Tibial nerve (tissue), 4 donors: ENCODE measurements at places on chromosomes 7 and 10.

DNA sequence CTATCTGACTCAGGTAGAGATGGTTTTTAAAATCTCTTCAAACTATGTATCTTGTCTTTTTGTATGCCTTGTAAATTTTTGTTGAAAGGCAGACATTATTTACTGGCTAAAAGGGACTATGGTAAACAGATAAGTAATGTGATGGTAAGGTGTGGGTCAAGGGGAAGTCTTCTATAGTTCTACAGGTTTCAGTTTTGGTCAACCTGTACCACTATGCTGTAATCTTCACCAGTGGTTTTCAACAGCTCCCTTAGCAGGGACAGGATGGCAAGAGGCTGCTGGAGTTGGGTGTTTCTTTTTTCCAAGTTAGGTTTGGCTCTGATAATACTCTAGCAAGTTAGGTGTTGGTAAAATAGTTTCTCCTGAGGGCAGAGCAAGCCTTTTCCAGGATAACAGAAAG lies 32.7 kb upstream of the FZD8 start:
- DNase-seq: no peak

GRCh38 chr10:56298941-56299340 lies 62.1 kb downstream of the ZWINT start:
- no peak for DNase-seq

DNA sequence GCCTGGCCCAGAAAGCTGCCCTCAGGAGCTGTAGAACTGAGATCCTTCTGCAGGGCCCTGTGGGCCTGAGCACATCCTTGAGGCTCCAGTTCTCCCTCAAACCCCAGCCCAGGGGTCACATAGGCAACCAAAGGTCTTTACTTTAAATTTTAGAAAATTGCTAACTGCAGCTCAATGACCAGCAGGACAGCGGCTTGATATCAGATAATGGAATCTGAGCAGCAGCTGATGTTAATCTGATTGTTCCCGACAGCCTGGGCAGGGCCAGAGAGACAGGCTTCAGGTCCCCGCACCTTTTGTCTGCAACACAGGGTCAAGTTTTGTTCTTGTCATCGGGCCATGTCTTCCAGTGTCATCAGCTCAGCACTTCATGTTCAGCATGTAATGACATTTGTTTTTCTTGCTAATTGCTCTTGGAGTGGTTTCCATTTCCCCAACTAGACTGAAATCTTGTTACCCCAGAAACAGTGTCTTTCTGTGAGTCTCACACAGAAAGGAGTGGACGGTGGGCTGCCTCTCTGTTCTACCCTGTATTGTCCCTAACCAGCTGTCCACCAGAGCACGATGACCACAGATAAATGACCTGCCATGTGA lies 91.0 kb downstream of the PAXIP1 start:
- no peak for DNase-seq

- DNase-seq: no peak
Measured at GRCh38 chr7:21338728-21339164, 89.1 kb upstream of the SP4 start.

- DNase-seq: no peak
Measured at GRCh38 chr7:114711241-114711640, 210.7 kb upstream of the MDFIC start.

DNA sequence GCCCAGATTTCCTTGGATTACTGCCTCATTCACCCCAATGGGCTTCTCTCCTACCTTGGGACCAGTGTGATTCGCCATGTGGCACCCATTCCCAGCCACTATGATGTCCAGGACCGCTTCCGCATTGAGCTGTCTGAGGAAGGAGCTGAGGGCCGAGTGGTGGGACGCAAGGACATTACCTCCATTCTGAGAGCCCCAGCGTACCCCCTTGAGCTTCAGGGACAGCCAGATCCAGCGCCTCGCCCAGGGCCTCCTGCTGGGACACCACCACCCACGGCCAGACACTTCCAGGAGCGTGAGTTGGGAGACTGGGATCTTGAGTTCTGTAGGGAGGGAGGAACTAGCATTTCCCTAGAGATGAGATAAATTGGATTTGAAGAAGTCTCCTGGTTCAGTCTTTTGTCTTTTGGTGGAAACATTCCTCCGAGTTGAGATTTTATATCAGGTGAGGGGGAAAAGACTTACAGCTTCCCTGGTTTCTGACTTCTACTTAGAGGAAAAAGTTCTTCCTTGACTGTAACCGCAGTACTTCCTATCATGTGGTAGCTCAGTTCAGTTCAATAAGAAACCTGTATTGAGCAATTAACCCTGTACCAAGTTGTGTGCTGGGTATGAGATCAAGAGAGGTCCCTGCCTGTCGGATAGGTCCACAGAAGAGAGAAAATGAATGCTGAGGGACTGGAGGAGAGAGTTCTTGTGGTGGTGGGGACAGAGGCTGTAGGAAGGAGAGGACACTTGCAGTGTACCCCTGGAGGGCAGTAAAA lies 1.3 kb downstream of the MOSPD3 start:
- no peak for DNase-seq

DNA sequence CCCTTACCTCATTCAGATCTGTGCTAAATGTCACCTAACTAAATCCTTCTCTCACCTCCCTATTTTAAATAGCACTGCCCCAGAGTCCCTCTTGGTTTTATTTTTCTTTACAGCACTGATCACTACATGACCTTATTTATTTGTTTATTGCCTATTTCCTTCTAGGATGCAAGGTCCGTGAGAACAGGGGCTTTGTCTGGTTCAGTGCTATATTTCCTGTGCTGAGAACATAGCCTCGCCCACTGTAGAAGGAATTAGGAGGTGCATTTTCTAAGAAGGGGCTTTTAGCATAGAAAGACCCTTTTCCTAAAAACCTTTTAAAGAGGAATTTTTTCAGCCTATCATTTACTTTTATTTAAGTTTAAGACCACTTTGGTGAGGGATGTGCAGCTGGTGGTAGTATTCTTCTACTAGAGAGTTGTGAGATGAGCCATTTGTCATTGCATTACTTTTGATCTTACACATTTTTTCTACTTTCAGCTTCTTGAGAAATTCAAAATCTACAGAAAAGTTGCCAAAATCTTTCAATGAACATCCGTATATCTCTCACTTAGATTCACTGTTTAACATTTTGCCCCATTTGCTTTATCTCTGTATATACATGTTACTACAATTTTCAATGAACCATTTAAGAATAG lies 13.5 kb upstream of the PCGF5 start:
- no peak for DNase-seq

- DNase-seq: no peak
Measured at GRCh38 chr10:64762861-64763260, 1241.7 kb downstream of the REEP3 start.

GRCh38 chr7:46360811-46361210 lies 439.7 kb upstream of the IGFBP3 start:
- no peak for DNase-seq

GRCh38 chr10:73806176-73806950 lies 5.0 kb downstream of the NDST2 start:
- DNase-seq: no peak

GRCh38 chr7:158705234-158705850 lies 738 bp upstream of the NCAPG2 start:
- DNase-seq: no peak

DNA sequence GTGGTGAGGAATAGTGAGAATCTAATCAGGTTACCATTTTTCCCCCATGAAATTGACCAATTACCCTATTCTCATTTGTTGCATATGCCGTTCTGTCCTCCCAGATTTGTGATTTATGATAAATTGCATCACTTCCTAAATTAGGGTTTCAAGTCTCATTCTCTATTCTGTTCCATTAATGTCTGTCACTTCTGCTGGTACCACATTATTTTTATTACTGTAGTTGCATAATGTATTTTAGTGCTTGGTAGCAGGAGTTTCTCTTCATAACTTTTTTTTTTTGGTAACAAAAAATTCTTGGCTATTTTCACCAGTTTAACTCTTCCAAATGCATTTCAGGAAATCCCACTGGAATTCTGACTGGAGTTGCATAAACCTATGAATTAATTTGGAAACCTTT lies 44.0 kb upstream of the FAM133B start:
- DNase-seq: no peak

DNA sequence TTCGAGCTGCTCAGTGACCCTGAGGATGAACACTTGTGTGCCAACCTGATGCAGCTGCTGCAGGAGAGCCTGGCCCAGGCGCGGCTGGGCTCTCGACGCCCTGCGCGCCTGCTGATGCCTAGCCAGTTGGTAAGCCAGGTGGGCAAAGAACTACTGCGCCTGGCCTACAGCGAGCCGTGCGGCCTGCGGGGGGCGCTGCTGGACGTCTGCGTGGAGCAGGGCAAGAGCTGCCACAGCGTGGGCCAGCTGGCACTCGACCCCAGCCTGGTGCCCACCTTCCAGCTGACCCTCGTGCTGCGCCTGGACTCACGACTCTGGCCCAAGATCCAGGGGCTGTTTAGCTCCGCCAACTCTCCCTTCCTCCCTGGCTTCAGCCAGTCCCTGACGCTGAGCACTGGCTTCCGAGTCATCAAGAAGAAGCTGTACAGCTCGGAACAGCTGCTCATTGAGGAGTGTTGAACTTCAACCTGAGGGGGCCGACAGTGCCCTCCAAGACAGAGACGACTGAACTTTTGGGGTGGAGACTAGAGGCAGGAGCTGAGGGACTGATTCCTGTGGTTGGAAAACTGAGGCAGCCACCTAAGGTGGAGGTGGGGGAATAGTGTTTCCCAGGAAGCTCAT lies 1.1 kb downstream of the DDIT4 start:
- peak; percentile 72 for DNase-seq

DNA sequence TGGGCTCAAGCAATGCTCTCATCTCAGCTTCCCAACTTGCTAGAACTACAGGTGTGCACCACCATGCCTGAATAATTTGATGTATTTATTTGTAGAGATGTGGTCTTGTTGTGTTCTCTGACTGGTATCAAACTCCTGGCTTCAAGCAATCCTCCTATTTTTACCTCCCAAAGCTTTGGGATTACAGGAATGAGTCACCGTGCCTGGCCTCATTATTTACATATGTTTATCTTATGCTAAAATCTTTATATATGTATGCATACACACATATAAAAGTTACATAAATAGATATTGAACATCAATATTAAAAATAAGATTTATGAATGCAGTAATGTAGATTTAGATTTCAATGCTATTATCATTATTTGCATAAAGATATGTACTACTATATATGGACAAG lies 1634.5 kb upstream of the LRRTM3 start:
- DNase-seq: no peak

DNA sequence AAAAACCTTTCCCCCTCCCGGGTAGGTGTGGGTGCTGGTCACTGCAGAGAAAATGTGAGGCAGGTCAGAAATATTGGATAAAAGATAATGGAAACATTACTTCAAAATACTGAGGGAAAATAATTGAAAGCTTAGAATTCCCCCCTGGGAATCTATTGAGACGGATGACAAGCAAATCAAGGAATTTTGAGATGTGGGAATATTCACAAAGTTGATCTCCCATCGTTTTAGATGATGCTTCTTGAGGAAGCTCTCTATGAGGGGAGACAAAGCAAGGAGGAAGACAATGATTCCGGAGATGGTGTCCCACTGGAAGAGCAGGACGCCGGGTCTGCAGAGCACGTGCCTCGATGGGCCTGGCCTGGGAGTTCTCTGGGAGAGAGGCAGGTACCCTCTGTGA lies 211.0 kb downstream of the WDR37 start:
- DNase-seq: no peak

- no peak for DNase-seq
Measured at GRCh38 chr7:23404546-23405239, 65.6 kb downstream of the IGF2BP3 start.

DNA sequence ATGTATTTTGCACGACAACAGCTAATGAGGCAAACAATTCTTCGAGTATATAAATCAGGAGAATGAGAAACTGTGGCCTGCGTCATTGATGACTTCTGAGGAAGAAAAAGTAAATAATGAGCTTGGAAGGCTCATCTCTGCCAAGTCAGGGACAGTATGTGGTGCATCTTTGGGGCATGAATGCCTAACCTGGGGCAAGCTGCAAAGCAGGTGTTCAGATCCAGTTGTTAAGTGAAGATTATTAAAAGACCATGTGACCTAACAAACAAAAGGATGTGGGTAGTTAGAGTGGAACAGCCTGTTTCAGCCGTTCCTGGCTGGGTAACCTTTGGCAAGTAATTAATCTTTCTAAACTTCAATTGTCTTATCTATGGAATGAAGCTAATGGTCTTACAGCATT lies 93.0 kb downstream of the LYZL2 start:
- no peak for DNase-seq

GRCh38 chr10:34228066-34228465 lies 587.0 kb downstream of the PARD3 start:
- no peak for DNase-seq

DNA sequence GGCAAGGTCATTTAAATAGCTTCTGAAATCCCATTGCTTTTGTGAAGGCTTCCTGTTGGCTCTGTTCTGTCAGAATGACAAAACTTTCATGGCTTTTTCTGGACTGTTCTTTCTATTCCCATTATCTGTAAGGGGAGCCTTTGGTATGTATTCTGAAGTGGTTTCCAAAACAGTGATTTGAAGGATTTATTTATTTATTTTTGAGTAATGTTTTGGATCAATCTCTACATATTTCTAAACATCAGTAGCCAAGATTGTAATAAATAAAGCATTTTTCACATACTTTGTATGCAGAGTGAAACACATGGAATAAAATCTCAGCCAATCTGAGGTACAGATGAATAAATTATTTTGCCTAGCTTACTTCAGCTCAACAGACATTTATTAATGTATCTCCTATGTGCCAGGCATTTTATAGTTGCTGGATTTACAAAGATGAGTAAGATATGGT lies 121.1 kb downstream of the BBS9 start:
- no peak for DNase-seq

DNA sequence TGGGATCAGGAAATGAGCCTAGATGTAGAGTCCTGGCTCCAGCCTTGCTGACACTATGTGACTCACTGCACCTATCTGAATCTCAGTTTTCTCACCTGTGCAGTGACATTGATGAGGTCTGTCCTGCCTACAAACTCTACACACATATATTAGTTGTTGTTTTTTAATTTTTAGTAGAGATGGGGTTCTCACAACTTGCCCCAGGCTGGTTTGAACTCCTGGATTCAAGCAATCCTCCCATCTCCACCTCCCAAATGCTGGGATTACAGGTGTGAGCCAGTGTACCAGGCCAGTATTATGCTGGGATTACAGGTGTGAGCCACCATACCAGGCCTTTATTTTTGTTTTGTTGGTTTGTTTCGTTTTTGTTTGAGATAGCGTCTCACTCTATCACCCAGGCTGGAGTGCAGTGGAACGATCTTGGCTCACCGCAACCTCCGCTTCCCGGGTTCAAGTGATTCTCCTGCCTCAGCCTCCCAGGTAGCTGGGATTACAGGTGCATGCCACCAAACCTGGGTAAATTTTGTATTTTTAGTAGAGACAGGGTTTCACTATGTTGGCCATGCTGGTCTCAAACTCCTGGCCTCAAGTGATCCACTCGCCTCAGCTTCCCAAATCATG lies 11.8 kb upstream of the DDIT4 start:
- no peak for DNase-seq

DNA sequence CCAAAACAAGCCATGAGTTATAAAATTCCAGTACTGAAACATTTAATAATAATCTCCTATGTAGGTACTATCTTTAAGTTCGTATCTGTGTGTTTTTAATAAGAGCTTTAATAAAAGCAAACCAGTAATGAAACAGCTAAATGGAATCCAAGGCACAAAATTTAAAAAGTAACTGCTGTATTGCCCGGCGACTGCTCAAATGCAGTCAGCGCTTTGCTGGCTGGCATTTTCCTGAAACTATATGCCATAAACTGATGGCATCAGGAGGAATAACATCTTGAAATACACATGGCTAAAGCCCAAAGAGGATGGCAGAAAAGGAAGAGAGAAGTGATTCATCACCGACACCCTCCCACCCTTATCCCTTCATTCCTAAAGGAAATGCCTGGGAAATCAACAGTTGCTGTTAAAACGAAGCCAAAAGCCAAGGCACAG lies 133.1 kb downstream of the CUBN start:
- no peak for DNase-seq

- no peak for DNase-seq
Measured at GRCh38 chr10:124025660-124026588, 67.5 kb downstream of the CHST15 start.

GRCh38 chr10:89481662-89482061 lies 53.7 kb downstream of the SLC16A12 start:
- no peak for DNase-seq
